ENCODE measurements at places on chromosomes 2 and 18.

- no peak for DNase-seq
These were observed 132.9 kb downstream of the FAM161A start for GRCh38 chr2:61720911-61721310.

- DNase-seq, result peak; percentile 33
These were observed 54.9 kb downstream of the EPHA4 start for GRCh38 chr2:221517146-221517695.

DNA sequence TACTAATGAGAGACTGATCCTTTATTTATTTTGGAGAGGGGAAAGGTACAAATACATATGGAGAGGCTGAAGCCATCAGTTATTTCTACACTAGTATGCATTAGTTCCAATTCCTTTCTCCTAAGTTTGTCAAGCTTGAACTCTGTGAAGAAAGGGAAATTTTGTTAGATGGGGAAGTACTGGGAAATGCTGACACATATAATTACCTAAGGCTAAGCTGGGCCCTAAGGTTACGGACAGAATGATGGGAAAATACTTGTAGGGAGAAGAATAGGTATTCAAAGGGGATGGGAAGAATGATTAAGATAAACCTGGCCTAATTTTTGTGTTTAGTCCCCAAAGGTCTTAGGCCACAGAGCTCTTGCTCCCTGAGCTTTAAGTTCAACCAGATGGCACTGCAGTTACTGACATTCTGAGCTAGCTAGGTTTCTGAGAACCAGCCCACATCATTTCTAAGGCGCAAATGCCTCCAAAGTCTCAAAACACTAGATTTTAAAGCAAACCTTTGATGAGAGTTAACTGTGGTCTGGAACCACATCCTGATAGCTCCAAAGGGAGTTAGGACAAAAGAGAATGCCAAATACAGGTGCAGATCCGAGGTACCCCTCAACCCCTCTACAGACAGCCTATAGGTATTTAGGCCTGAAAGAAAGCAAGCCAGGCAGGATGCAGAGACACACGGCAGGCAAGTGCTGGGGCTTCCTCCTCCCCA is 2.7 kb downstream of the TMEM163 start:
- no peak for DNase-seq

- DNase-seq, result peak; percentile 91
These were observed 1.2 kb upstream of the TNS1 start for GRCh38 chr2:218003981-218004419.

- no peak for DNase-seq
These were observed 29.4 kb upstream of the BMP10 start for GRCh38 chr2:68900496-68901198.

- no peak for DNase-seq
These were observed 43.2 kb upstream of the SOS1 start for GRCh38 chr2:39164089-39164488.

GRCh38 chr2:9377461-9378097 is 45.7 kb downstream of the ITGB1BP1 start:
- no peak for DNase-seq

DNA sequence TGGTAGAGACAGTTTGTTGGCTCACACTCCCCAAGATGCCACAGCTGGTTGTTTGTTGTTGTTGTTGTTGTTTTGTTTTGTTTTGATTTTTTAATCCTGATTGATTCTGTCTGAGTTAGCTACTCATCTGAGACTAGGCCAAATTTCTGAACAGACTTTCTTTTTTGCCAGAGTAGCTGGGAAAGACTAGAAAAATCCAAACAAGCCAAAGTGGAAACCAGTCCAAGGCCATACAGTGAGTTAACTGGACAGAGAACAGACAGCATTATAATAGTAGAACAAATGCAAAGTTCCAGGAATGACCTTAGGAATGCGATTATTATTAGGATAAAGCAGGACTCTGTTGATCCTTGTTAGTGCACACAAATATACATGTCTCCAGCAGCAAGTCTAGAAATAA is 43.8 kb upstream of the CYP26B1 start:
- no peak for DNase-seq

DNA sequence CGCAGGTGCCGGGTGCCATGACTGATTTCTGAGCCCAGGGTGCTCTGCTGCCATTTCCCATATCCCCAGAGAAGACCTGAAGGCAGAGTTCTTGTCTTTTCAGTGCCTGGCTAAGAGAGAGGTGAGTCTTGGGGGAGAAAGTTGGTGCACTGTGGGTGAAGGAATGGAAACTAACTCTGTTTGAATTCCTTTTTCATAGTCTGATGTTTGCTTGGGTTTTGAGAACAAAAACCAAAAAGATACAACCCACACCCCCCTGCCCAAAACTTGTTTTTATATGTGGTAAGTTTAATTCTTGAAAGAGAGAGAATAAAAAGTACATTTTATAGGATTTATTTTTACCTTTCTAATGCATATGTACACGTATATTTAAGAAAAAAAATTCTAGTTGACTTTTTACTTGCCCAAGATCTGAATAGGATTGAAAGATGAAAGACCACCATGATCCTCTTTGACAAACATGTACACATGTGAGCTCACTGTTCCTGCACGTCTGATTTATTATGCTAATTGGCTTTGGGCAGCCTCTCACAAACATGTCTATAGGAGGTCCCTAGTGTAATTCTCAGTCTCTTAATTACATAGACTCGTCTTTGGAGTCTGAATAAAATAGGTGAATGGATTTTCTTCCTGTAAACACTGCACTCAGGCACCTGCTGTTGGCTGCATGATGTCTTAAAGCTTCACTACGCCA is 46.3 kb downstream of the ARL4C start:
- DNase-seq, result no peak

GRCh38 chr18:39604836-39605235 is 2039.2 kb upstream of the CELF4 start:
- DNase-seq, result no peak
